ENCODE measurements at places on chromosomes 5 and 9.

- DNase-seq: no peak
Observed at GRCh38 chr9:121778252-121779225, 127.1 kb downstream of the DAB2IP start.

- no peak for DNase-seq
Observed at GRCh38 chr5:120236360-120236759, 227.7 kb upstream of the PRR16 start.

GRCh38 chr5:435156-435790 lies 7.7 kb upstream of the EXOC3 start:
- no peak for DNase-seq

- no peak for DNase-seq
Observed at GRCh38 chr9:37611961-37612360, 19.6 kb upstream of the TOMM5 start.

DNA sequence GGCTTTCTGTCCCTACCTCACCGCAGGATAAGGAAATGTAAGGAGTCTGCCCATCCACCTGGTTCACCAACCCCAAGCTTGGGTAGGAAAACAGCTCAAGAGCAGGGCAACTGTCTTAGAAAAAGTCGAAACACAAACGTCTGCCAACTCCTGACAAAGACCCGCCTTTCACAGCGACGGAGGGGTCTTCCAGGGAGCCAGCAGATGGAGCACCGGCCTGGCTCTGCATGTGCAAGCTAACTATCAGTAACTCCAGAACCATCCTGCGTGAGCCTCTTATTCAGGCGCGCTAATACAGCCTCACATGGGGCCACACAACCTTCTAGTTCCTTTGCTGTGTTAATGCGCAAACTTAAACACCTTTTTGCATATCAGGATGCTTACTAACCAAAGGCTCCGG lies 26.9 kb downstream of the CAMSAP1 start:
- no peak for DNase-seq

GRCh38 chr5:121105921-121106320 lies 641.8 kb downstream of the PRR16 start:
- no peak for DNase-seq

DNA sequence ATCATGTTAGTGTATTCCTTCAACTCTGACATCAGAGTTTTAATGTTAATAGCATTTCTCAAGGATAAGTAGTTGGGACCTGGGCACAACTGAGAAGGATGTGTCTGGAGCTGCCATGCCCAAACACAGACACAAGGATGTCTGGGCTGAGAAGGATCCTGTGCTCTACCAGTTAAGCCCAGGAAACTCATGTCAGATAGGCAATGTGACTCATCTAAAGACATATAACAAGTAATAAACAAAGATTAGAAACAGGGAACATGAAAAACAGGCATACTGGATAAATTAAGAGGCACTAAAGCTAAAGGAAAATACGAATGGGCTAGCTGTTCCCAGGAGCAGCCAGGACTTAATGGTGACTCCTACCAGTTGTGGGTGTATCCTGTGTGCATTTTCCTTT lies 9.1 kb upstream of the EGFLAM start:
- no peak for DNase-seq
